ENCODE measurements at places on chromosomes 2 and 18. TPM values are rescaled to one million over a fixed set of nuclear protein-coding genes. Genes with fewer than 3 reads are reported as not detected.

Gene VWC2L
- not detected for total RNA-seq

- no peak for DNase-seq
Observed at GRCh38 chr2:124911560-124911959, 886.5 kb downstream of the CNTNAP5 start.

GRCh38 chr2:241794250-241794823, 14.7 kb upstream of the NEU4 start:
- DNase-seq: no peak

DNA sequence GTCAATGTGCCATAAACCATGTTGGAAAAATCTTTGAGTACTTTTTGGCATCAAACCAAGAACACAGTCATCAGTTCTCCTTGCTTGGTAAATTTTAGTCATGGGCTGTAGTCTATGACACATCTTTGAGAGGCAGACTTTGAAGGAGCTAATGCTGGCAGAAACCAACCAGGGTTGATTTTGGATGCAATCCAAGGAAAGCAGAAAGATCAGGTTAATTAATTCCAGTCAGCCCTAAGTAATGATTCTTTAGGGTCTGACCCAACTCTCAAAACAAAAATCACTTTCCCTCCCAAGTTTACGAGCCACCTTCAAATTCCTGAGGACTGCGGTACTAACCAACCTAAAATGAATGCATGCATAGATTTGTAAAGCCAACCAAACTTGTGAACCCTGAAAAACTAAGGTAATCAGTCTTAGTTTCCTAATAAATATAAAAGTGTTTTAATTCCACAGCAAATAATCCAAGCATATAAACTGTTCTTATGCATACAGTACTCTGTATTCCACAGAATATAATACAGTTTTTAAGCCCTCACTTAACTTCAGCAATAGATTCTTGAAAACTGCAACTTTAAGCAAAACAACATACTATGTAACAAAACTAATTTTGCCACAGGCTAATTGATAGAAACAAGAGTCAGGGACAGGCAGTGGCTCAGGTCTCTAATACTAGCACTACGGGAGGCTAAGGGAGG, 22.0 kb downstream of the AP1S3 start:
- peak; percentile 74 for DNase-seq

Gene SERPINB11
- total RNA-seq: not detected

GRCh38 chr2:145975406-145975805, 1455.5 kb upstream of the ZEB2 start:
- peak; percentile 22 for DNase-seq

Gene POTEJ
- total RNA-seq: not detected

Gene DTYMK
- 19.5 TPM for total RNA-seq

DNA sequence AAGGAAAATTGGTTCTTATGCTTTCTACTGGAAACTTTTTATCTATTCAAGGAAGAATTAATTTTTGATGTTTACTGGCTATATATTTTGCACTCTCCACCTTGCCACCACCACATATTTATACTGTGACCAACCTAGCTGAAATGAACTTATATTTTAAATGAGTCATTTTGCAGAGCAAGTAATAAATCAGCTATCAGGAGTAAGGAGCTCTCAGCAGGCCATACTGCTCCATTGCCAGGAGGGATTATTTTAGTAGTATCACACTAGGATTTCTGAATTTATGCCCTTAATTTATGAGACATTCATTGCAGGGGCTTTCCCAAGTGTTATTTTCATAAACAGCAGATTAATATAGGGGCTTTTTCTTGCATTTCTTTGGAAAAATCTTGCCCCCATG, 125.8 kb upstream of the CYP1B1 start:
- DNase-seq: no peak

Gene FBXO48
- 0.83 TPM for total RNA-seq

- no peak for DNase-seq
Observed at GRCh38 chr2:228916416-228917090, 354.5 kb downstream of the PID1 start.

GRCh38 chr2:185757356-185757755, 18.8 kb downstream of the FSIP2 start:
- no peak for DNase-seq

Gene PFN4
- 1.1 TPM for total RNA-seq

DNA sequence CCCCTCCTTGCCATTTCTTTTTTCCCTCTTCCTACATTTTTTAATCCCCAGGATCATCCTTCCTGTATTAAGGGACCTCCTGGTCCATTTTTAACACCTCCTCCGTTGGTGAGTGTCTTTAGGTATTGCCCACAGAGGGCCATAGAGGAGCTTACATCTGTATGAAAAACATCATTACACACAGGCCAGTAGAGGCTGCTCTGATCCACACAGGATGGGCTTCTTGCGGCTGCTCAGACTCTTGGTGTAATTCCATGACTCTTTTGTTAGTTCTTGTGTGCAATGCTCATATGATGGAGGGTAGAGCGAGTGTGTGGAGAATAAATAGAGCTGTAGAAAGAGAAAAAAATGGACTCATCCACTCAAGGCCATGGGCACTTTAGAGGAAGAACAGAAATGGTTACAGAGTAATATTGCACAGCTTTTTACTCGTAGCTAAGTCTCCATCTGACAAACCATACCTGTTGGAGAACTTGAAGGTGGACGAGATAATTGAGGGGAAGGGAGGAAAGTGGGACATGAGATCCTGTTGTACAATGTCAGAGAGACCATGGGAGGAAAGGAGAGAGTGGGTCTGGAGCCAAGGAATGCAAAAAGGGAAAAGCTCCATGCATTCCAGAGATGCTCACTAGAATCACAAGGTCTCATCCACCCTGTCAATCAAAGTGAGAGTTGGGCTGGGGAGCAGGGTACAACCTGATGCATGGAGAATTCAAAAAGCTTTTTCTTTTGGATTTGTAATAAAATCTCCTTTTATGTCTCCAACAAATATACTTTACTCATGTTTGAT, 129.7 kb upstream of the TNP1 start:
- DNase-seq: no peak

Gene FAM98A
- 51.2 TPM for total RNA-seq

Data from myocyte (in vitro differentiated cells).